ENCODE measurements at places on chromosomes 3 and 15.

DNA sequence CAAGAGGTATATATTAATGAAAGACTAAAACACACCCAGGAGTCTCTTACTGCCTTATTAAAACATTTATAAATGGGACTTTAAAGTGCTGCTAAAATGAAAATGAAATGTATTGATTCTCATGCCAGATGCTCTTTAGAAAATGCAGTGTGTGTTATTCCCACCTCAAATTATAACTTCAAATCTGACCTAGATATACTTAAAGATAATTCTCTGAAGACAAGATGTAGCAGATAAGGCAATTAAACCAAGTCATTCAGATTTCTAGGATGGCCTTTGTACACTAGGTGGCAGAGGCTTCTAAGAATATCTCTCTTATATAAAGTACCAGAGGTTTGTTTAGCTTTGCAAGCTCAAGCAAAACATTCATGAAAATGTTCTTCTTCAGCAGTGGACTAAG, 26.9 kb upstream of the GOLGA8B start:
- no peak for DNase-seq

- DNase-seq = peak; percentile 84
Observed at GRCh38 chr15:82843566-82843965, 34.1 kb downstream of the WHAMM start.

DNA sequence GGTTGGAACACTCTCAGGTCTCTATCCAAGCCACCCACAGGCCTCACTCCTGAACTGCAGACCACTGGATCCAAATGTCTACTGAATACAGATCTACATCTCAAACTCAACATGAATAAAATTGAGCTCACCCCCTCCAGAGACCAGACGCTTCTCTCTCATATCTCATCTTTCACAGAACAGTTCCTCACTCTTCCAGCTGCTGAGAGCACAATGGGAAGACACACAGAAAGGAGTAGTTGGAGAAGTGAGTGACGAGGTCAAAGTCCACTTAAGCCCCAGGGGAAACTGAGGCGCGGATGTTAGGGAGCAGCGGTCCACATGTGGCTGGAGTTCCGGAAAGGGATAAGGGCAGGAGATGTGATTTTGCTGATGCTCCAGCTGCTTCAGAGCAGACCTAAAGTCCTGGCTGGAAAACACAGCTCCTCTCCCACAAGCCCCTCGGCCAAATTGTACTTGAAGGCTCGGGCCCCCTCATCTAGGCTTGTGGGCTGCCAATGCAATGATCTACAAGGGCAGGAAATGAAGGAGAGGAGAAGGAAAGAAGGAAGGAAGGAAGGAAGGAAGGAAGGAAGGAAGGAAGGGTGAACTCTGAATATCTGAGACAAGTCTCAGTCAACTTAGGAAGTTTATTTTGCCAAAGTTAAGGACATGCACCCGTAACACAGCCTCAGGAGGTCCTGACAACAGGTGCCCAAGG, 211.2 kb upstream of the TLE3 start:
- no peak for DNase-seq

DNA sequence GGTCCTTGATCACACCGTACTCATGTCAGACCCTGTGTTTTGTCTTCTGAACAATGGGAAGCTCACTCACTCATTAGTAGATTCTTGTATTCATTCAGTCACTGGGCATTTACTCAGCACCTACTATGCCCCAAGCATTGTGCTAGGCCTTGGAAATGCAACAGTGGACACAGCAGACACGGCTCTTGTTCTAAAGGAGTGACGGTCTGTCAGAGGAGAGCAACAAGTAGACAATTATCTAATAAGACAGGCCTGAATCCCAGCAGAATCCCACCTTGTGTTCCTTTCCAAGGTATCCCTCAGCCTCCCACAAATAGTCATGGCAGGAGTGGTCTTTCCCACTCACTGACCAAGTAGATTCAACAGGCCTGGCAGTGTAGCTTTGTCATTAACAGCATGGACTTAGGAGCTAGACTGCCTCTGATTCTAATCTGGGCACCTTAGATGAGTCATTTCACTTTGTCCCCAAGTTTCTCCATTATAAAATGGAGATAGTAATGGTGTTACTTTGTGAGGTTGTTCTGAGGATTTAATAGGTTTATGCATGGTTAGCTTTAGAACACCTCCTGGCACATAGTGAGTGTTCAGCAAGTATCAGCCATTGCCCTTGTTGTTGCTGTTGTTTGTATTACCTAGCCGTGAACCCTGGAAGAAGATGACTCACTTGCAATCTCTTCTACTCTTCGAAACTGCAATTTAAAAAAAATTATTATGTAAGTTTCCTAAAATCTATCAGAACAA, 69.1 kb downstream of the SSUH2 start:
- no peak for DNase-seq

- no peak for DNase-seq
Observed at GRCh38 chr3:128572644-128573105, 77.9 kb downstream of the RPN1 start.

GRCh38 chr3:17632401-17633100, 109.9 kb downstream of the TBC1D5 start:
- peak; percentile 73 for DNase-seq

- DNase-seq = no peak
Observed at GRCh38 chr3:168271932-168272331, 176.2 kb upstream of the GOLIM4 start.

DNA sequence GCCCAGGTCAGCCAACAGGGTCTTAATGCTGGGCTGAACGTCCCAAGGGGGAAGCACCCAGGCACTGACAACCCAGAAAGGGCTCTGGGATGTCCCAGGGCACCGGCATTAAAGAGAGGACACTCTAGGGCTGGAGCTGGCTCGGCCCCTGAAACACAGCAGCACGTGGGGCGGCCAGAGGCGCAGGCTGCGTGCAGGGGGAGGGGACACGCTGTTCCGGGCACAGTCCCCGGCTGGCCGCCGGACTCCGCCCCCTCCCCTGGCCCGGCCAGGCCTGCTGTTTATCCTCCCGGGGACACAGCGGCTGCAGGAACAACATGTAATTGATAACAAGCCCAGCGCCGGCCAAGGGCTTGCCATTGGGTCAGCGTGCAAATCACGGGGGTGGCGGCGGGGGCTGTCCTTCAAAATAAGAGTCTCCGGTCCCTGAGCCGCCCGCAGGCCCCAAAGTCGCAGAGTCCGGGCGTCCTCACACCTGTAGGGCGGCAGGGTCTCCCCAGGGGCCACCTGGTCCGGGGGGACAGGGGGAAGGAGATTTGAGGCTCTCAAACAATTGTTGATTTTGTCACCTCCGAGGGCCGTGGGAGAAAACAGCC, 1.3 kb downstream of the KLF15 start:
- DNase-seq = no peak

DNA sequence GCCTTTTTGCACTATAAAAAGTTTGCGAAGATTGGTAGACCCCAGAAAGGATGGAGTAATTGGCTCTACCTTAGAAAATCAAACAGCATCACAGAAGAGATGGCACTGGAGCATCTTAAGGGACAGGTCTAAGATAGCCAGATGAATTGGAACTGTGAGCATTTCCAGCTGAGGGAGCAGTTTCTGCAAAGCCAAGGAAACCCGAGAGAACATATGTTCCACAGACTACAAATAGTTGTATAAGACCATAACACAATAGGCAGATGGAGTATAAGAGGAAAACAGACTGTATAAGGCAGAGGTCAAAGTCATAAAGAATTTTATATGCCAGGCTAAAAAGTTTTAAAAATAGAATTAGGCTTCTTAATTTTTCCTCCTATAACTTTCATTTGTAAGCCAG, 46.0 kb downstream of the TSC22D2 start:
- no peak for DNase-seq

- no peak for DNase-seq
Observed at GRCh38 chr3:9902372-9903237, at the start of gene IL17RE. TSS of gene IL17RE (plus strand) at chr3:9902848. CDS start at chr3:9902933, 85 bp downstream.

GRCh38 chr3:11810276-11810675, 36.4 kb downstream of the TAMM41 start:
- no peak for DNase-seq

GRCh38 chr15:84886211-84886983, 1.9 kb downstream of the SLC28A1 start:
- DNase-seq = no peak

- no peak for DNase-seq
Observed at GRCh38 chr3:113867506-113867905, 28.9 kb downstream of the GRAMD1C start.

DNA sequence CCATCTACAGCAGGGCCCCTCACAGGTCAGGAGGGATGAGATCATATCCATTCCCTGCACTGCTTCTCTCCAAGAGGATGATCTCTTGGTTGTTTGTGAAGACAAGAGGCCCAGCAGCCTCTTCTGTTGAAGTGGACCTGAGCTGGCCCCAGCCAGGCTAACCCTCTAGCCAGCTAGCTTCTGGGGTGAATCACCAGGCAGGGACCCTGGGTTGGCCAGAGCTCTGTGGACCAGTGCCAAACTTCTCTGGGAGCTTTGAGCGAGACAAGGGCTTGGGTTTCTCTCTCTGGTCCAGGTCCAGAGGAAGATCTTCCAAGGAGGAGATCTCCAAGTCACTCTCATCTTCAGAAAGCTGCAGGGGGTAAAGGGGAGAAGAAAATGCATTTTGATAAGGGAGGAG, 52.7 kb downstream of the CLDN18 start:
- no peak for DNase-seq

- no peak for DNase-seq
Observed at GRCh38 chr3:74302969-74303368, 311.5 kb downstream of the CNTN3 start.

DNA sequence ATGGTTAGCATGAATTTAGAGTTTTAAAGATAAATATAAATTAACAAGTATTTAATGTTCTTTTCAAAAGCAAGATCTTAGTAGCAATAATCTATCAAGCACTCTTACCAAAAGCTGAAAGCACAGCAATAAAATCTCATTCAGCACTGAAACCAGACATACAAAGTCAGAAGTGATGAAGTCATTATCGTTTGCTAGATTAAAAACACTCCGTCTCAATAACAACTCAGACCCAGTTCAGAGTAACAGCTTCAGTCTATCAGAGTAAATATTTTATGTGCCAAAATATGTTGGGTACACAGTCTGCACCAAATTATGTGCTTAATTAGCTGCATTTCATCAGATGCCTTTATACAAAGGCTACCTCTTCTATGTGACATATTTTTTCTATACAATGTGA, 41.6 kb downstream of the CPA3 start:
- DNase-seq = no peak

DNA sequence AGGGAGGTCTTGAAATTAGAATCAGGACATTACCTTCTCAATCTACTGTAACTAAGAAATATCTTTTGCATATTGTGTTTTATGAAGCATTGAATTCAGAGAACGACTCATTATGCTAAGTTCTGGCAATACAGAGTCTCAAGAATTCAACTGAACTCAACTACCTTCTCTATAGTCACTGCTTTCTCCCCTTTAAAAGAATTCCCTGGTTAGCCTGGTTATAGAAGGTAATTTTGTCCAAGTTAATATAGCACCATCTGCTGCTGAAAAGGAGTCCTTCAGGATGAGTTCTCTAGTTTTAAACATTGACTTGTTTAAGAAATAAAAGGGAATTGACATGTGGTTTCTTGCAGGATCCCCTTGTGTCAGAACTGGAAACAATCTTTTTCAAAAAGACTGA, 60.2 kb downstream of the IL16 start:
- peak; percentile 45 for DNase-seq

- DNase-seq = no peak
Observed at GRCh38 chr3:45026038-45026437, at the start of gene CLEC3B. TSS of gene CLEC3B (plus strand) at chr3:45026303. CDS start at chr3:45026363, 60 bp downstream.

DNA sequence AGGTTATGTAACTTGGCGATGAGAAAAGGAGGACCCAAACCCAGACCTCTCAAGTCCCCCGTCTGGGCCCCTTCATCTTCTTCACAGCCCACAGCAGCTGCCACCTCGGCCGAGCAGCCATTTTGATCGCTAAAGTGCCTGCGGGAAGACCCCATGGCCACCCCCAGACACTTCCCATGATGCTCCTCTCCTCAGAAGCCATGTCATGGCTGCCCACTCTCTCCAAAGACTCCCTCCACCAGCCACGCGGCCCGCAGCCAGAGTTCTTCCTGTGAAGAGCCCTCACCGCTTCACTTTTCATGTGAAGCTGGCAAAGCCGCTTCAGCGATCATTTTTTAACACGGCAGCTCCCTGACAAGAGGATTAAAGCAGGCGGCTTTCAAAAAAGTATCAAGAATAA, 335.2 kb downstream of the RORA start:
- no peak for DNase-seq

GRCh38 chr15:51096976-51097375, 2.3 kb upstream of the TNFAIP8L3 start:
- no peak for DNase-seq

- no peak for DNase-seq
Observed at GRCh38 chr3:53808496-53808895, 37.7 kb downstream of the CHDH start.

GRCh38 chr3:109707617-109708016, 370.3 kb upstream of the DPPA4 start:
- DNase-seq = no peak

DNA sequence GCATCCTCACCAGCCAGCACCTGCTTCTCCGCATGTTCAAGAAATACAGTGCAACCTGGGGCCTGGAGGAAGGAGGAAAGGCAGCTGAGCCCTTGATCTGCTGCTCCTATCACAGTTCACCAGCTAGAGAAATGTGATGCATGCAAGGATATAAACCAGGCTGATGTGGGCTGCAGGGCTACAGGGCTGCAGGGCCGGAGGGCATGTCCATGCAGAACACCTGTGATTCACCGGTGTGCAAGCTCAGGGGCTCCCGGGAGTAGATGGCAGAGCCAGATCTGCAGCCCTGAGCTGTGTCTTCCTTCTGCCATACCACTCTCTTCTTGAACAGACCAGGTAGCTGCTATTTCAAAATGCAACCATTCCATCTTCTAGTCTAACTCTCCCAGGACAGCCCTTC, 84.9 kb downstream of the HMG20A start:
- no peak for DNase-seq

DNA sequence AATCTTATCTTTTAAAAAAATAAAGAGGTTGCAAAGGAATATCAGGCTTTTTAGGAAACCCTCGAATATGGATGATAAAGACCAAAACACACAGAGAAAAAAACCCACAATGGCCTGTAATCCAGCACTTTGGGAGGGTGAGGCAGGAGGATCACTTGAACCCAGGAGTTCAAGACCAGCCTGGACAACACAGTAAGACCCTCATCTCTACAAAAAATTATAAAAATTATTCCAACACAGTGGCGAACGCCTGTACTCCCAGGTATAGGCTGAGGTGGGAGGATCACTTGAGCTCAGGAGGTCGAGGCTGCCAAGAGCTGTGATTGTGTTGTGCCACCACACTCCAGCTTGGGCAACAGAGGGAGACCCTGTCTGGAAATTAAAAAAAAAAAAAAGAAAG, 30.8 kb downstream of the RAF1 start:
- DNase-seq = no peak

GRCh38 chr3:45317710-45318109, 70.7 kb upstream of the LARS2 start:
- no peak for DNase-seq

- peak; percentile 12 for DNase-seq
Observed at GRCh38 chr3:8490079-8490552, 11.5 kb upstream of the LMCD1 start.

- DNase-seq = peak; percentile 77
Observed at GRCh38 chr3:192917404-192918274, at the start of gene MB21D2. TSS of gene MB21D2 (minus strand) at chr3:192917856. CDS start at chr3:192917840, 16 bp downstream.

DNA sequence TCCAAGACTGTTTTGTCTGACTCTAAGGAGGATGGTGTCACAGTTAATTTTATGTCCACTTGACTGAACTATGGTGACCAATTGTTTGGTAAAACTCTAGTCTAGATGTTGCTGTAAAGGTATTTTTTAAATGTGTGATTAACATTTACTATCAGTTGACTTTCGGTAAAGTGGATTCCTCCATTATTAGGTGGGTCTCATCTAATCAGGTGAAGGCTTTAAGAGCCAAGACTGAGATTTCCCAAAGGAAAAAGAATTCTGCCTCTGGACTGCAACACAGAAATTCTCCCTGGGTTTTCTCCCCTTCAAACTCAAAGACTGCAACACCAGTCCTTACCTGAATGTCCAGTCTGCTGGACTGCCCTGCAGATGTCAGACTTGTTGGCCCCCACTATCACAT, 118.9 kb downstream of the OXNAD1 start:
- no peak for DNase-seq

All from inflammatory macrophage (primary cell).